ENCODE measurements at places on chromosomes 3 and 15. TPM values are rescaled to one million over a fixed set of nuclear protein-coding genes. Genes with fewer than 3 reads are reported as not detected.

- no peak for DNase-seq
Measured at GRCh38 chr3:84444726-84445521, 513.9 kb upstream of the CADM2 start.

DNA sequence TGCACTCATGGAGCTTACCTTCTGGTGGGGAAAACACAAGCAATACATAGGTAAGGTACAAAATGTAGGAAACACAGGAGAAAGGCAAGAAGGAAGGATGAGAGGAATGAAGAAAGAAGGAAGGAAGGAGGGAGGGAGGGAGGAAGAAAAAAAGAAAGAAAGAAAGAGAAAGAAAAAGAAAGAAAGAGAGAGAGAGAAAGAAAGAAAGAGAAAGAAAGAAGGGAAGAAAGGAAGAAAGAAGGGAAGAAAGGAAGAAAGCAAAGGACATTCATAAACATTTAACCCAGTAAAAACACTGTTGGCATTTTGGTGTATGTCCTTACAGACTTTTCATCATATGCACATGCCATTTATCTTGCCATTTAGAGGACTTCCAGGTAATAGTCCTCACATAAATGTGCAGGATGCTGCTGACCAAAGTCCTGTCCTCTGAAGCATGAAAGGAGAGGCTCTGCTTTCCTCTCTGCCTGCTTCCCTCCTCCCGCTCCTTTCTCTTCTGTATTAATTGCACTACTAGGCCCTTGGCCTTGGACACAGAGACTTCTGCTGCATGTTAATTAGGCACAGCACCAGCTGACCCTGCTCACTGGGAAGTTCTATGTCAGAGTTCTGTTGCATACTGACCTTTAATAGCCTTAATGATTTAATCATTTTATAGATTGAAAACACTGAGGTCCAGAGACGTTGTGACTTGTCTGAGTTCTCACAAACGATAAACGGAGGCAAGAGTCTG lies 29.7 kb upstream of the NDUFB4 start:
- no peak for DNase-seq

GRCh38 chr3:171953301-171954022 lies 85.9 kb upstream of the FNDC3B start:
- DNase-seq, result no peak

DNA sequence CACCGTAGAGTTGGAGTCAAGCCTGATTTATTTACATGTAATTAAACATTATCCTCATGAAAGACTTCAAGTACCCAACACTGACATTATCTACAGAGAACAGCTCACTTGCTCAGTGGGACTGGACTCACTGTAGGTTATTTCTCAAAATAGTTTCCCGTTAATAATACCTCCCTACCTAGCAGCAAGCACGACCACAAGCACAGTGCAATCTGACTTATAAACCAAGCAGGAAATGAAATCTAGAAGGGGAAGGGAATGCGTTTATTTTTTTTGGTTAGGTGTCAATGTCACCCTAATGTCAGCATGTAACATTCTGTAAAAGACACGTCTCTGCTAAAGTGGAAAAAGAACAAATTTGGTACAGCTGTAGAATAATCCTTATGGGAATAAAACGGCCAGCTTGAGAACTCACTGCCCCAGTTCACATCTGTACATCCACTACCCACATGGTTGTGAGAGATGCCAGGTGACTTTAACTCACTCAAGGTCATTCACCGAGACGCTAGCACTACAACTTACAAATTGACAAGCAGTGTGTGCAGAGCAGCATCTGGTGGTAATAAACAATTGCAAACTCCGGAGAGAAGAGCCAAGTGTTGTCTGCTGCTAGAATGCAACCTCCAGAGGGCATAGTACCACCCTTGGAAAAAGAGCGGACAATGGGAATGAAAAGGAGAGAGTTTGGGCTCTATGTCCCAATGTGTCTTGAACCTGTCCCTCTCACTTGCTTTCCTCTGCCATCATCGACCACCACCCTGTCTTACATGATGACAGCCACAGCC lies 242.5 kb downstream of the CADPS start:
- DNase-seq, result no peak

- DNase-seq, result no peak
Measured at GRCh38 chr3:146249921-146250320, 984 bp downstream of the PLSCR4 start.

DNA sequence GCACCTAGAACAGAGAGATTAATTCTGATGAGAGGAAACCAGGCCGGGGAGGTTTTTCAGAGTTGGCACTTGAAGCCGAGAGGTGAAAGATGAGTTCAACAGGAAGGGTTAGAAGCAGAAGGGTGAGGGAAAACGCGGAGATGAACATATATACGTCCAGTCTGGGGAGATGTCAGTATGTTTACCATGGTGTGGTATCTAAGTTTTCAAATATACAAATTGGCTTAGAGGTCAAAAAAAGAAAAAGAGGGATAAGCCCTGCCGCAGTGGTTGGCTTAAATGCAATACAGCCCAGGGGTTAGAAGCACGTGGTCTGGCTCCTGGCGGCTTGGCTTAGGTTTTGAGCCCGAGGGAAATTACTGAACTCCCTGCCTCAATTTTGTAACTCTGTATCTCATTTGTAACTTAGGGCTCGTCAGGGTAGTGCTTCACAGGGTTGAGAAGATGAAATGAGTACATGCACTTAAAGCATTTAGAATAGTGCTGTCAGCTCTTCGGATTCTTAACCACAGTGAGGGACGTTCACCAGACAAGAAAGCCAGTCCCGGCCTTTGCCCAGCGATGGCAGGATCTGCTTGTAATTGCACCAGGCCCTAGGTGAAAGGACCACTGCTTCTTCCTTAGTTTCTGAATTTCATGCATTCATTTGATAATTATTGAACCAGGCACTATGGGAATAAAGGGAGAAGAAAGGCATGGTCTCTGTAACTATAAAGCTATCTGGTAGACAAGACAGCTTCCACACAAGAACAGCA lies 6.4 kb downstream of the HES1 start:
- no peak for DNase-seq

GRCh38 chr15:96359616-96360521 lies 29.4 kb downstream of the NR2F2 start:
- no peak for DNase-seq

- DNase-seq, result no peak
Measured at GRCh38 chr3:173066044-173067004, 74.7 kb downstream of the SPATA16 start.

GRCh38 chr15:73601451-73602445 lies 31.4 kb downstream of the NPTN start:
- DNase-seq, result peak; percentile 43

DNA sequence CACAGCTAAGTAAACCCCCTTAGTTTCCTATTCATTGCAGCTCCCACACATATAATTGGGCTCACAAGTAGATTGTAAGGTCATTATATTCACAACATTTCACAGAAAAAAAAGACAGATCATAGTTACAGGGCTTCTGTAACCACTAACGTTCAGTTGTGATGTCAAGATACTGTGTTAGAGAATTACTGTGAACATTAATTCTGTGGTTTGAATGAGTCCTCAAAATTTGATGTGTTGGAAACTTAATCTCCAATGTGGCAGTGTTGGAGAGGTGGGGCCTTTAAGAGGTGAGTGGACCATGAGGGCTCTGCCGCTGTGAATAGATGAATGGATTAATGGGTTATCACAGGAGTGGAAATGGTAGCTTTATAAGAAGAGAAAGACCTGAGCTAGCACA lies 21.3 kb downstream of the GRK7 start:
- no peak for DNase-seq

GRCh38 chr15:64343222-64343621 lies 12.8 kb downstream of the CSNK1G1 start:
- DNase-seq, result no peak

DNA sequence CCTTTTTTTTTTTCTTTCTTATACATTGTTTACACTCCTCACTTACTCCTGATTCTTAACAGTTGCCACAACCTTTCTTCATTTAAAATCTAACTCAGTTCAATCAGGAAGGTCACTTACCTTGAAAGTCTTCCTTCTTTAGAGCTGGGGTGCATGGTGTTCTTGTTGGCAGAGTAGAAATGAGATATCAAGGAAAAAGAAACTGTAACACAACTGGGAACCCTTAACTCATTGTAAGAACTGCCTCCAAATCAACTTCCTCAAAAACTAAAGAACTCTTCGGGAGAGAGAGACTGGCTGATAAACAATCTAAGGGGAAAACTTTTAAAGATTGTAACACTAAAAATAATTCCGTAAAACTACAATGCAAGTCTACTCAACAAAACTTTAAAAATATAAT lies 1.4 kb upstream of the APPL1 start:
- DNase-seq, result no peak

DNA sequence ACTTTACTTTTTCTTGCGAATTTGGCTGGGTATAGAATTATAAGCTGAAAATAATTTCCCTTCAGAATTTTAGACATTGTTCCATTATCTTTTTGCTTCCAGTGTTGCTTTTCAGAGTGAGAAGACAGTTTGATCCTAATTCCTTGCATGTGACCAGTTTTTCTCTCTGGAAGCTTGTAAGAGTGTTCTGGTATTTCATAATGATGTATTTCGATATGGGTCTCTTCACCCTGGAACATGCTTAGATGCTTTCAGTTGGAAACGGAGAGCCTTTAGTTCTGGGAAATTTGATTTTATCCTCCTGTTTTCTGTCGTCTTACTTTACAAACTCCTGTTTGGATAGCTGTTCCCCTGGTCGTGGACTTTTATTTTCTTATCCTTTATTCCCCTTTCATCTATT lies 13.9 kb downstream of the ALPK3 start:
- no peak for DNase-seq

GRCh38 chr3:113831103-113831355 lies 7.6 kb upstream of the GRAMD1C start:
- DNase-seq, result no peak

- DNase-seq, result no peak
Measured at GRCh38 chr3:62335196-62335595, 38.2 kb downstream of the FEZF2 start.

- no peak for DNase-seq
Measured at GRCh38 chr3:169871129-169871886, 1.6 kb upstream of the LRRC31 start.

DNA sequence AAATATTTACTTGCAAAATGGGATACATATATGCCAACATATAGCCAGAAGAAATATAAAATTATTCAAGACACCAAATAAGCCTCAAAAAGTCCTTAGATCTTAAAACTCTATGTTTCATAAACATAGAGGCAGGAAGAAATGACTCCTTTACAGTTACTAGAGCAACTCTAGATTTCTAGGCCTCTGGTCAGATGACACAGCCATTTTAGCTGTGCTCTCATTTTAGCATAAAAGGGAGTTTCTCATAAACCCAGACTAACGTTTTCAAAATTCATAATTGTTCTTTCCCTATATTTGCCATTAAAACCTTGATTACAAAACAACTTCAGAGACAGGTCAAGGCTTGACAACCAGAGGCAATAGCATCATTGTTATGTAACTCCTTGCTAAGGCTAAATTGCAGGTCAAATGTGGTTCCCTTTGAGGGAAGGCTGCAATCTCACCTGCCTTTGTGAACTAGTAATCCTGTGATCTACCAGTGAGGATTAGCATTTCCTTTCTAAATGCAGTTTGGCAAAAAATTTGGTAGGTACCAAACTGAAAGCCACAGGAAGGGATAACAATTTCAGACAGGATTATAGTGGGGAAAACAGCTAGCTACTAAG lies 8.2 kb downstream of the THOC7 start:
- DNase-seq, result no peak

GRCh38 chr3:124444075-124444474 lies 286.2 kb upstream of the UMPS start:
- no peak for DNase-seq

DNA sequence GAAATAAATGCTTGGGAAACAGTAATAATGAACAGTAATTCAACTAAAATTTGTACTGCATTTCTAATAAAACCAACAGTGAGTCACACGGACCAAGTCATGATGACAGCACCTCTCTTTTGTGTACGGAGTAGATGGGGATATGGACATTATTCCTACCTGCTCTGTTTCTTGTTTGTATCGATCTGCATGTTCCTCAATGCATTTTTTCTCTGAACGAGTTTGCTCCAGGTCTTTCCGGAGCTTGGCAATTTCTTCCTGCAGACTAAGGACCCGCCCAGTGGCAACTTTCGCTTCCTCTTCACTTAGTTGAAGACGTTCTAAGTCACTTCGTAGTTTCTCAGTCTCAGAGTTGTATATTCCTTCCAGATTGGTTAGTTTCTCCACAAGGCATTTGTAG lies 74.4 kb upstream of the MYO5C start:
- DNase-seq, result no peak

- no peak for DNase-seq
Measured at GRCh38 chr3:198113206-198114053, 153.4 kb downstream of the LMLN start.

The MRPL47 gene
- polyA plus RNA-seq, result 47.9 TPM

The BHLHE40 gene
- 26.5 TPM for polyA plus RNA-seq

The DZIP3 gene
- polyA plus RNA-seq, result 39.9 TPM

The GLCE gene
- polyA plus RNA-seq, result 49.5 TPM

The EPHB3 gene
- polyA plus RNA-seq, result 34.2 TPM

Measured in left renal pelvis (tissue), 4 donors.